ENCODE measurements at places on chromosomes 6 and 20.

DNA sequence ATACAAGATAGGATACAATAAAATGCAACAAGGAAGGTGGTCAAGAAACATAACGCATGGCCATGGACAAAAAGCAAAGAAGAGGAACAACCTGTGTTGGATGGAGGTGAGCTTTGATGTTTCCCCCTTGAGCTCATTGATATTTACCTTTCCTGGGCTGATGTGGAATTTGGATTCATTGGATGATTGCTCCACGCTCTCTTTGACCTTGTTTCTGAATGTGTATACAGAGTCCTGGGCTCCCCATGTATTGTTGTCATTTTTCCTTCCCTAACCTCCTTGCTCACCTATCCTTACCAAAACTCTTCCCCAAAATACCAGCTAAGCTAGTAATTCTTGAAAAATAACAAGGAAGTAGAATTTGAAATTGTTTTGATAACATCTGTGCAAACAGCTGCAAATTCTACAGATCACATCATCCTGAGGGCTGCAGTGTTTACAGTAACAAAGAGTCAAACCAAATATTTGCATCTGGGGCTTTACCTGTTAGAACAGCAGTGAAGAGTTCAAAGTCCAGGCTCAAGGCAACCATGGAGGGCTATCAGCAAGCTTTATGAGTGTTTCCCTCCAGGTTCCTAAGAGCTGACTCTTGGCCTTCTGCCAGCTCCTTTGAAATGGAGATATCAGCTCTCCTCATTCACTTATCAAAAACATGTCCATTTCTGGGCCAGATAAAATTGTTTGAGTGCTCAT is 214.3 kb upstream of the MARCKS start:
- DNase-seq, result no peak

DNA sequence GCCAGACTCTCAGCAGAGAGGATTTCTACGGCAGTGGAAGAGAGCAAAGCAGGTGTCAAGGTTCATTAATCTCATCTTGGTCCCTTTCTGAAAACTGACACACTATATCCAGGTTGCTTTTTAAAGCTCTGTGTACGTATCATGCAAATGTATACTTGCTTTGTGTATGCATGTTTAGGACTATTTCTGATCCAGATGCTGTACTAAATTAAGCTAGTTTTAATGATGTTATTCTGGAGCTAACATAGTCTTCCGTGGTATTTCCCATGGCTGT is 59.2 kb upstream of the SNX9 start:
- no peak for DNase-seq

DNA sequence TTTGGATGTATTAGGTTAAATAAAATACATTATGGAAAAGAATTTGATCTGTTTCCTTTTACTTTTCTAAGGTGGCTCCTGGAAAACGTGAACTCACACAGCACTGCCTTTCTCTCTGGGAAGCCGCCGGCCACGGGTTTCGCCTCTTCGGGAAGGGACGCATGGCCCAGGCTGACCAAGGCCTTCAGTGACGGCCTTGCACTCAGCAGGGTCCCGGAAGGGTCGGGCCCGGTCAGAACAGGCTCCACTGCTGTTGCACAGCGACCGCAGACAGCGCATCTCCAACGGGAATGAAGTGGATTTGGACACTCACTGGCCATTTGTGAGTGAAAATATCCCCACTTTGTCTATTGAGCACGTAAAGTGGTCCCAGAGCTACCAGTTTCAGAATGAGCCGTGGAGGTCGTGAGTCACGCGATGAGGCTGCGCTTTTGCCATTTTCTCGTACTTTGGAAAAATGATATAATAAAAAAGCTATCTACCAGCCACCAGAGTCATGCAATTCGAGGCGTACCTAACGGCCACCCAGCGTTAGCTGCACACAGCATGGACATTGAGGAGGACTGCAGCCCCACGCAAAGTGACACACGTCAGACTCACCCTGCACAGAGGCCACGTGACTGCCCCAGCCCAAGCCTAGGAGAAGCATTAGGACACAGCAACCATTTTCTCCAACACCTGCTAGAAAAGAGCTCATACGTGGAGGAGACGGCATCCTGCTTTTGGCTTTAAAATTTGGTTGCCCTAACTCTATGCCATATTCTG is 244.3 kb downstream of the TTLL2 start:
- no peak for DNase-seq

- DNase-seq, result no peak
These were observed 65.0 kb upstream of the XRN2 start for GRCh38 chr20:21237956-21238799.

DNA sequence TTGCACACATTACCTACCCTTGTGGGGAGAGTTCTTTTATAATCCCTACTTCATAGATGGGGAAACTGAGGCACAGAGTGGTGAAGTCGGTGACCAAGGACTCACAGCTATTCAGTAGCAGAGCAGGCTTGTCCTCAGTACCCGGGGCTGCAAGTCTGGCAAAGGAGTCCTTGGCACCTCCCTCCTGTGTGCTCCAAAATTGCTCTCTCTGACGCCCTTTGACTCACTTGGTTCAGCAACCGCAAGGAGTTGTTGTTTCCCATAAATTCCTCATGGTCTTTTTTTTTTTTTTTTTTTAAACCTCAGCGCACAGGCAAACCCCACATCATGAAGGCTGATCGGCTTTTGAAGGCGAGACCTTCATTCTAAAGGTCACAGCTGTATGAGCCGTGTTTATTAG is 143.2 kb downstream of the CEBPB start:
- peak; percentile 68 for DNase-seq

DNA sequence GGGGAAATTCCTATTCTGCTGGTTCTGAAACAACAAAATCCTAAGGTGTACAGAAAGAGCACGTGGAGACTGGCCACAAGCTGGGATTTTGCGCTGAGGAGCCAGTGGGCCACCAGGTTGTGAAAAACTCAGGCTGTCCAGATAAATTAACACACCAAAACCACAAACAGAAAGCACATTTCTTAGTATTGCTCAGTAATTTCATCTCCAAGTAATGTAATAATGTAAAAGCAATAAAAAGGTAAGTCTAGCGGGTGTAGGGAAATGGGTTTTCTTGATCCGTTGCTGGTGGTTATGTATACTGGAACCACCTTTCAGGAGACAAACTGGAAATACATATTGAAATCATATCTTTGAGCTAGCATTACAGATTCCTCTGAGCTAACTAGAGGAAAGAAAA is 195.6 kb upstream of the CNR1 start:
- no peak for DNase-seq

- DNase-seq, result no peak
These were observed 150.7 kb downstream of the DTNBP1 start for GRCh38 chr6:15512126-15512525.

GRCh38 chr6:40325041-40325440 is 262.1 kb downstream of the LRFN2 start:
- no peak for DNase-seq

DNA sequence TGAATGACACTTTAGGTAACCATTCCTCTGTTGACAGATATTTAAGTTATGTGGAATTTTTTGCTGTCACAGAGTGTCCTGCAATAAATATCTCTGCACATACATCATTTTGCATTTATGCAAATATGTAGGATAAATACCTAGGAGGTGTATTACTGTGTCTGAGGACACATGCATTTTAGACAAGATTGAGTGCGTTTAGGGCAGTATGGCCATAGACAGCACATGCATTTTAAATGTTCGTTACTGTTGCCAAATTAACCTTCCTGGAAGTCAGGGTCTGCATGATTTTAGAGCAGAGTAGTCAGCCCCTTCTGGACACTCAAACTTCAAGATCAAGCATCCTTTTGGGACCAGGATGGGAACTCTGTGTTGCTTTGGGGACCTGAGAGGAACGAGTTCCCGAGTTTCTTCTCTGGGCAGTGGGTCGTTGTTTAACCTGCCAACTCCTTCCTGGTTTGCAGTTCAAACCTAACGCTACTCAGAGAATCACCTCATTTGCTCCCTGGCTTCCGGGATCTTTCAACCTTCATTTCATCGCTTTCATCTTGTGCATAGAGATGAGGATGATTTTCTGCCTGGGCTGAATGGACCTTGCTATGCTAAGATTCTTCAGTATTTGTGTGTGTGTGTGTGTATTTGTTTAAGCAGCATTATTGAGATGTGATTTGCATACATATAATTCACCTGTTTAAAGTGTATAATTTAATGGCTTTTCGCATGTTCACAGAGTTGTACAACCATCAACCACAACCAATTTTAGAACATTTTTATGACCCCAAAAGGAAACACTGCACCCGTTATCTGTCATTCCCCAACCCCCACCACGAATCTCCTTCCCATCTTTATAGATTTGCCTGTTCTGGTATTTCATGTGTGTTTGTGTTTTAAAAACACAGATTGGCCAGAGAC is 9.8 kb downstream of the BCAS4 start:
- DNase-seq, result no peak

GRCh38 chr6:112223070-112223861 is 31.1 kb downstream of the LAMA4 start:
- peak; percentile 97 for DNase-seq

GRCh38 chr20:14189794-14190402 is 147.5 kb downstream of the FLRT3 start:
- peak; percentile 16 for DNase-seq

DNA sequence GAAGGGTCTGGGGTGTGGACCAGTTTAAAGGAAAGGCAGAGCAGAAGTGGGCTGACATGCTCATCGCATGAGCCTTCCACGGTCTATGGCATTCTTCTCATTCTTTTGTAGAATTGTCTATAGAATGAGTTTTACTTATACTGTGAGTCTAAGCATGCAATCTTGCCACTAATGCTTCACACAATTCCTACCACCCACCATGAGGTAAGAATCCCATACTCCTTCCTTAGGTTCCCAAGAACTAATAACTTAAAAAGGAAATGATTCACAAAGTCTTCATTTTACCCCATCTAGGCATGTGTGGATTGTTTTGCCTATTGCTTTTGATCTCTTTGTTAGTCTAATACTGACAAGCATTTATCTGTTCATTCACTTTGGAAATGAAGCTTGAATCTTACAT is 195.2 kb downstream of the LY86 start:
- peak; percentile 47 for DNase-seq

- DNase-seq, result peak; percentile 2
These were observed 14.0 kb downstream of the DEFB110 start for GRCh38 chr6:50007819-50008218.

DNA sequence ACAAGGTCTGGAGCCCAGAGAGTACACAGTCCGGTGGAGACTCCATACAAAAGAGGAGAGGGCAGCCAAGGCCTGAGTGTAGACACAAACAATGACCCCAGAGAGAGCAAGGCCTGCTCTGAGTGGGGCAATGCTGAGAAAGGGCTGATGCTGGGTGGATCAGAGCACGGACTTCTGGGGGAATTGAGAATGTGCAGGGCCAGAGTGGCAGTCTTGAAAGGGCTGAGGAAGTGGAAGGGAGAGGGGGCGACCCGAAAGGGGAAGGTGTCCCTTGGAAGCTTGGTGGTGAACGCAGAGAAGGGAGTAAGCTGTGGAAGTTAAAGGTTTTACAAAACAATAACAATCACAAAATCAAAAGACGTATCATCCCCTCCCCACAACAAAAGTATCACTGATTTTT is 12.0 kb upstream of the GRM4 start:
- DNase-seq, result no peak

- no peak for DNase-seq
These were observed 41.8 kb downstream of the SF3B5 start for GRCh38 chr6:144053601-144054000.

DNA sequence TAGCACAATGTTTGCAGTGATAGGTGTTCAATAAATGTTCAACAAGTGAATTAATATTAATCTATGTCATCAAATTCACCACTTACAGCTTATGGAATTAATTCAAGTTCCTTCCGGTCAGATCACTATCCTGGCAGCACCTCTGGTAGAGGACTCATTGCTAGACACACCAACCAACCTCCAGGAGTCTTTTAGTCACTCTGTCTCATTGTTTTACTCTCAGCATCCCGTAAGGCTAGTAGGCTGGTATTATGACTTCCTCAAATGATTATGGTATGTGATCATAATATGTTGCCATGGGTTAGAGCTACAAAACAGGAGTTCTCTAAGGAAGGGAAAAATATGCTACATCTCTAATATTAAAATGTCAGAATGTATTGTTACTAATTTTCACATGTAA is 21.7 kb upstream of the MMS22L start:
- DNase-seq, result no peak

DNA sequence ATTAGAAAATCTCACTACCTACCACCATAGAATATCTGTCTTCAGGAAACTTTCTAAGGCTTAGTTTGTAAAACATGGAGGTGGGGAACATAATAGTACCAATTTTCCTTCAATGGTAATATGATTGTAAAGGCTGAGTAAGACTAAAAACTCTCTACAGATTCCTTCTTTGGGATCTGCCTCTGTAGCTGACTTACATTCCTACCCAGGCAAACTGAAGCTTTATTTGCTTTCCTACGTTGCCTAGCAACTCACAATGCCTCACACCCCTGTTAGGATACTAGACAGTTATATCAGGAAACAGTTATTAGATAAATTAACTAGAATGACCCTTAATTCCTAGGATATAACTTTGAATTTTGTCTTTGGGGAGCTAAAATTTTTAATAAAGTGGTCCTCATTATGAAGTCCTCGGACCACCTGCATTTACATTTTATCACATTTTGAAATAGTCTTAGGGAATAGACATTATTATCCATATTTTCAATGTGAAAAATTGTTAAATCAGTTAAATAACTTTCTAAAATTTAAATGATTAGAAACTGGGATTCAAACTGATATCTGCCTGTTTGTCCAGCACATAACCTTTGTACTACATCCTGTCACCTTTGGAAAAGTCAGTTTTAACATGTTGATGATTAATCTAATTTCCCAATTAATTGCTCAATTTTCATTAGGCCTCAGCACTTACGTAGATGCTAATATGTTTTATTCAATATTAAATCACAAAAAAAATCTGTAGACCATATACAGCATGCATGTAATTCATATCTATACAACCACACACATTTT is 591.4 kb downstream of the RNF144B start:
- DNase-seq, result no peak

GRCh38 chr20:39829256-39829655 is 859.8 kb downstream of the MAFB start:
- DNase-seq, result no peak

All from fibroblast of skin of left biceps (primary cell).